Activated naive CD4-positive, alpha-beta T cell treated with anti-CD3 and anti-CD28 coated beads for 36 hours (primary cell): ENCODE measurements at places on chromosomes 2 and 18. TPM values are rescaled to one million over a fixed set of nuclear protein-coding genes. Genes with fewer than 3 reads are reported as not detected.

TNFAIP6 gene
- total RNA-seq, result not detected

RMC1 gene
- total RNA-seq, result 29.7 TPM

DIPK1C gene
- total RNA-seq, result not detected

EFHD1 gene
- total RNA-seq, result 1.3 TPM

HSBP1L1 gene
- total RNA-seq, result 14.8 TPM
